ENCODE measurements at places on chromosomes 2 and 18.

DNA sequence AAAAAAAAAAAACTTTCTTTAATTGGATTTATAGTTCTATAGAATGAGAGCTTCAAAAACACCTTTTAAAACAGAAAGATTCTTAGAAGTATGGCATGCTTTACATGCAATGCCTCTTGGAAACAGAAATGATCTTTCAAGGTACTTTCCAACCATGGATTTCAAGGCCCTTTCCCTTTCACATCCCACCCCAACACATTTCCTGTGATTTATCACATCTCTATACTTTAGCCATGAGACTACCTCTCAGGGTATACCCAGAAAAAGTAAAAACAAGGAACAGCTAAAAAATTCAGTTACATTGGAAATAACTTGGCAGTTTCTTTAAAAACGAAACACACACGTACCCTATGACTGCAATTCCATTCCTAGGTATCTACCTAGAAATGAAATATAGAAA is 15.2 kb downstream of the RNU4ATAC start:
- DNase-seq, result no peak

GRCh38 chr2:41854227-41854626 is 193.6 kb upstream of the PKDCC start:
- no peak for DNase-seq

DNA sequence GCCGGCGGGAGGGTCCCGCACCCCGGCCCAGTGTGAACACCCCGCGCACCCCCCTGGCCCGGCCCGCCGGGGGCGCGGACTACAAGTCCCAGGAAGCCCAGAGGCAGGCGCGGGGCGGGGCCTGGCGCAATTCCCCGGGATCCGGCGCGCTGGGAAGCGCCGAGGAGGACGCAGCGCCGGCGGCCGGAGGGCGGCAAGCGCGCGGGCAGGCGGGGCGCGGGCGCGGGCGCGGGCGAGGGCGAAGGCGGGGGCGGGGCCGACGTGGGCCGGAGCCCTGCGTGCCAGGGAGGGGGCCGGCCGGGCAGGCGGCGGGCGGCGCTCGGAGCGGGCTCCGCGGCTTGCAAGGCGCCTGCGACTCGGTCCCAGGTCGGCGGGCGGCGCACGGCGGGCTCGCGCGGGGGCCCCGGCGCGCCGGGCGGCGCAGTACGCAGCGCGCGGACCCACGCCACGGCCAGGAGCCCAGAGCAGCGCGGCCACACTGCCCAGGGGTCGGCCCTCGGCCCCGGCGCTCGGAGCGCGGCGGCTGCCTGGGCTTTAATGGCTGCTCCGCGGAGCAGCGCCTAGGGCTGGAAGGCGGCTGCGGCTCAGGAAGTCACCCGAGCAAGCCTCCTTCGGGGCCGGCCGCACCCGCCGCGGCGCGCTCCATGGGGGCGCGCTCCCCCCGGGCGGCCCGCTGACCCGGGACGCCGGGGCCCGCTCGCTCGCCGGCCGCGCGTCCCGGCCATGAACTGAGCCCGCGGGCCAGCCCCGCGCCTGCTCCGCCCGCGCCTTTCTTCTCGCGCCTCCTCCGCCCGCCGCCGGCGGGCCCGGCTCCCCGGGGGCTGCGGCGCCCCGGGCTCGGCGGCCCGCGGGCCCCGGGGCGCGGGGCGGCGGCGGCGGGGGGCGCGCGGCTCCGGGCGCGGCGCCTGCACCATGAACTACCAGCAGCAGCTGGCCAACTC is at the start of gene AGAP1:
Gene AGAP1 (plus strand): TSS at position 269 of the 941 bp plus-strand sequence.
- peak; percentile 85 for DNase-seq

- no peak for DNase-seq
Measured at GRCh38 chr2:223760838-223761502, 76.4 kb downstream of the AP1S3 start.

GRCh38 chr2:231894566-231895380 is 31.4 kb downstream of the NPPC start:
- no peak for DNase-seq

GRCh38 chr2:141565597-141565996 is 565.2 kb downstream of the LRP1B start:
- DNase-seq, result no peak

DNA sequence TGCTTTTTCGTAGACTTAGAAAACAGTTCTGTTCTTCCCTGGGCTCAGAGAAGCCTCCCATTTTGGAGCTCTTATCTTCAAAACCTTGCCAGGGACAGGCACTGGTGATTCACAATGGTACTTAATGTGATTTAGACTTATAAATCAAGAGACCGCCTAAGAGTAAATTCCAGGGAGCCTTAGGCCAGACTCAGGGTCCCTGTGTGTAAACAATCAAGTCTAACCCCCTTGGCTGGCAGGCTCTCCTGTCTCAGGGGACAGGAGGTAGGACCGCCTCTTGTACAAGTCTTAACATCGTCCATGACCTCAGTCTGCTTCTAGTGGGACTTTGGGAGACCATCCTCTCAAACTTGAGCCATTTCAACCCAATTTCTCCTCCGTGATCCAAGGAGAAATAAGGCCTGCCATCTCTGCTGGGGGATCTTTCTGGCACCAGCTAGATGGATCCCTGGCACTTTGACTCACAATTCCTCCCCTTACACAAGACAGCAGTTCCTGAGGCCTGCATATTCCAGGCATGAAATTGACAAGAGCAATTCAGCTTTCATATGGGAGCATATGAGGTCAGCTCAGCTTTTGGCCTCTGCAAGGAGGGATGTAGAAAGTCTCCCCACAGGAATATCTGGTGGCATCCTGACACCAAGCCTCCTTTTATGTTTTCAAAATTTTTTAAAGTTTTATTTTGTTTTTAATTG is 487.0 kb downstream of the TNS1 start:
- DNase-seq, result no peak

- DNase-seq, result no peak
Measured at GRCh38 chr18:32324181-32324580, 134.3 kb downstream of the MEP1B start.

- peak; percentile 79 for DNase-seq
Measured at GRCh38 chr2:217650716-217651360, 352.0 kb downstream of the TNS1 start.

DNA sequence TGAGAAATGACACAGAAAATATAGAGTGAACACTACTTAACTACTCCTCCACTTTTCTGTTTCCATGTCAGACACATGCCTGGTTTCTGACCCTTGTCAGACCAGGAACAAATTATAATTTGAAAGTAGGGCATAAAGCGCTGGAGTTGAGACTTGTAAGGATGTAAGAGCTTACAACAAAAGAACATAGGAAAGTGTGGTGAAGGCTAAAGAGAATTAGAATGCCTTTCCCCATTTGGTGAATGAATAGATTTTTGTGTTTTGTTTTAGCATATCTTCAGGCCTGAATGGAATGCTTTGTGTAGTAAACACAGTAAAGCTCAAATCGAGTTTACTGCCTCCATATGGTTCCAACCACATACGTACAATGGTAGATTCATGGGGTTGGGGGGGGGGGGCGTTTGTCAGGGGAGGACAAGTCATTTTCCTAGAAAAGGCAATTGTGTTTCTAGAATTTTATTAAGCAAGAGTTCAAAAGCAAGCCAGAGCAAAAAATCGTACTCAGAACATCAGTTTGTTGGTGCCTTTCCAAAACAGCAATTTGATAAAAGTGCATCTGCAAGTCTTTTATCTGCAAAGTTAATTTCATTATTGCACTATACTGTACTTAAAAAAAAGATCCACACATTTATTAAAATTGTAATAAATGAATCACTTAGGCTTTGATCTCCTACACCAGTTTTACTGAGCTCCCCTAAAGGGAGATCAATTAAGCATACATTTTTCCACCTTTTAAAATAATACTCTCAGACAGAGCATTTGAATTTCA is 30.9 kb downstream of the NRXN1 start:
- no peak for DNase-seq

DNA sequence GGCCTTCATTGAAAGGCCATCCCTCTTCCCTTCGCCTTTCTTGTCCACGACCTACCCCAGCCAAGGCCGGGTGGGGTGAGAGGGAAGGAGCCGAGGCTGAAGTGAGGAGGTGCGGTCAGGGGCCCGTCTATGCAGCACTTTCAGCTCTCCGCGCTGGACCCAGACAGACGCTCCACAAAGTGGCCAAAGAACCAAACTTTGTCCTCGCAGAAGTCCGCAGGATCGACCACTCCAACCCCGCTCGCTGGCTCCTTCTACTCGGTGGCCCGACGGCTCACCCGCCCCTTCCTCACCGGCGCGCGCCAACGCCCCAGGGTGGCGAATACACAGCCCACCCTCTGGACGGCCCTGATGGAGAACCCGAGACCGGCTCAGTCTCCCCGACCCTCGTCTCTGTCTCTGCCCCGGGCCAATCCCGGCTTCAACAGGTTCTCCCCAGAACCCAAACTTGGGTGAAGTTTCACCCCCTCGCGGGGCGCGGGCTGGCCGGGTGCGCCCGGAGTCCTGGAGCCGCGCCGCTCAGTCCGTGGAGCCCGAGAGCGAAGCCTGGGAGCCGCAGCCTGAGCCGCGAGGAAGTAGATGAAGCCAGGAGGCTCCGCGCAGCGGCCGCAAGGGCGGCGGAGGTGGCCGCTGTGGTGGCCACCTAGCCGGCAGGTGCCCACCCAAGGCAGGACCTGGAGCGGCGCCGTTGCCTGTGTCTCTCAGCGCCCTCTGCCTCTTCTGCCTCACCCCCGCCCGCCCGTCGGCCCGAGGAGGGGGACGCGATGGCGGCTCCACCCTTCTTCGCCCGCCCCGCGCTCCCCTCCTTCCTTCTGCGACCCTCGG is 26.7 kb upstream of the ALPP start:
- no peak for DNase-seq

GRCh38 chr2:112751451-112752197 is 12.8 kb downstream of the CKAP2L start:
- no peak for DNase-seq

- peak; percentile 41 for DNase-seq
Measured at GRCh38 chr18:79856119-79857007, 58.6 kb downstream of the KCNG2 start.

GRCh38 chr2:240203788-240204270 is 63.4 kb upstream of the OTOS start:
- no peak for DNase-seq

DNA sequence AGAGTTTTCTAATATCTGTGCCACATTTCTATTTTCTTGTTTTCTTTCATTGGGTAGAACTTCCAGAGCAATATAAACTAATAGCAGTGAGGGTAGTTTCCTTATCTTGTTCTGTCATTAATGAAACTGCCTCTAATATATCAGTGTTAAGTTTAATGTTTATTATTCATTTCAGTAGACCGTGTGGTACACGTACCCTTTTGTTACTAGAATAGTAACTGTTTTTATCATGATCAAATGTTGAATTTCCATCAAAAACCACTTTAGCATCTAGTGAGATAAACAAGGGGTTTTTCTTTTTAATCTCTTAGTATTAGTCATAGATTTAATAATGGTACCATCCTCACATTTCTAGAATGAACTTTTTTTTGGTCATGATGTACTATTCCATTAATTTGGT is 16.0 kb downstream of the DGUOK start:
- DNase-seq, result no peak

DNA sequence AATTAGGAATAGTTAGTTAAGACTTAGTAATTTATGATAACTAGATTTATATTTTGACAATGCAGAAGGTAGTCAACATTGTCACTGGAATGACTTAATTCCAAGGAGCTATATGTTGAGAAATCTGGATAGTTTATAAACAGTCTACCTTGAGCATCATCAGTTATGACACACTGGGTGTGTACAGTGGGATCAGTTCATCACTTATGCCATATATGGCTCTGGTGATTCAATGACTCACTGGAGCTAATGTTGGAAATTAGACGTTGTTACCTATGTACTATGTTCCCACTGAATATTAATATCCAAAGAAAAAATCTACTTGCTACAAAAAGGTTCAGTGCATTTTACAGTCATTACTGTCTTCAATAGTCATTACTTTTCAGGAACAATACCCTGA is 34.0 kb upstream of the ITPRID2 start:
- no peak for DNase-seq

DNA sequence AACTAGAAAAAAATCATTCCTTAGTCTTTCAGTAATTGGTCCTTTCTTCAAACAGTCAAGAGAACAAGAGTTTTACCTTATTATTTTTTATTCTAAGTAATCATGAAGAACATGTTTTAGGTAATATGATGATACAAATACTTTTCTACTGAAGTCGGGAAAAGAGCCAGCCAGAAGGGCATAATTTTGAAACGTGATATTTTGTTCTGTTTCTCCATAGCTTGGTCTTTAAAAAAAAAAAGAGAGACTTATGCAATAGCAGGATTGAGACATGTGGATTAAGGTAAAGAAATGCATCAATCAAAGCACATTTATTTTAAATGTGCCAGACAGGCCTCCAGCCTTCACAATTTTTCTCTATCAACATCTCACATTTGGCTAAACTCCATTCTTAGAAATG is 1016.8 kb downstream of the CNTNAP5 start:
- DNase-seq, result no peak

- DNase-seq, result no peak
Measured at GRCh38 chr2:71706121-71706520, 252.8 kb downstream of the DYSF start.

- DNase-seq, result no peak
Measured at GRCh38 chr2:137747509-137747908, 216.8 kb upstream of the HNMT start.

DNA sequence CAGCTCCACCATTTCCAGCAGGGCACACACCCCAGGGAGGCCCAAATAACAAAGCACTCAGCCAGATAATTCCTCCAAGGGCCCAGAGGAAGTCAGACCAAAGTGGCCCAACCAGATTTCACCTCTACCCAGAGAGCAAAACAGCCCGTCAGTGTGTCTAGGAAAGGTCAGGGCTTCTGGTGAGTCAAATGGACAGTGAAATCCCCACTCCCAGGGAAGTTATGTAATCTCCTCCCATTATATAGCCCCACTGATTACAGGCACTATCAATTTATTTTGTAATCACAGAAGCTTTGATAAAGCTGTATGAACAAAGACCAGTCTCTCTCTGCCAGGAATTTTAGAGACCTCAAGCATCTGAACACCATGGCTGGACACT is 4.0 kb downstream of the B4GALT6 start:
- DNase-seq, result no peak

Measured in G401 (cell line).